ENCODE measurements at places on chromosomes 11 and 22.
A peak's percentile ranks its signal among the peaks of the same experiment; 100 is the strongest.

GRCh38 chr11:694563-695287 is at the start of gene DEAF1:
Gene DEAF1, minus strand, starts transcription at chr11:695222. Its CDS starts 175 bp downstream, at chr11:695047.
- DNase-seq, result peak; percentile 96

DNA sequence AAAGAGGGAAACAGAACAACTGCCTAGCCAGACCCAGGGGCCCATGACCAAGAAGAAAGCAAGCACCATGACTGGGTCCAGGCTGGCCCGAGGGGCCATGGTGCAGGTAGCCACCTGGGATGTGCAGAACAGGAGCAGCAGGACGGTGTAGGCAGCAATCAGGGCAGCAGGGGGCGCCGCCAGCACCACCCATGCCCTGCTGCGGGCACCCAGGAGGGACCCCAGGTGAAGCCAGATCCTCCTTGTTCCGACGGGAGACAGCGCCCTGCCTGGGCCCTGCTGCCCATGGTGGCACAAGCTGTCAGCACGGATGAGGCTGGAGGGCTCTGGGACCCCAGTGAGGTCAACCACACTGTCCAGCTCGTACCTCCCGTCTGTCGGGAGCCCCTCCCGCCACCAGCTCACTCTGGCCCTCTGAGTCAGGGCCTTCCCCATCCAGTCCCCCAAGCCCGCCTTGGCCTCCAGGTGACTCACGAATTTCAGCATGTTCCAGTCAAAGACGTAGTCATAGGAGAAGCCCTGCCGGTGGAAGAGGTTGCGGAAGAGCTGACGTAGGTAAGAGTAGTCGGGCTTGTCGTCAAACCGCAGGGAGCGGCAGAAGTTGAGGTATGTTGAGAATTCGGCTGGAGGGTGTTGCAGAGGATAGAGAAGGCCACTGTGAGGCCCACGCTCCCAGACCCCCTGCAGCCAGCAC is 18.8 kb downstream of the CSNK1E start:
- DNase-seq, result no peak

GRCh38 chr11:94312339-94312738 is 8.0 kb downstream of the IZUMO1R start:
- DNase-seq, result no peak

DNA sequence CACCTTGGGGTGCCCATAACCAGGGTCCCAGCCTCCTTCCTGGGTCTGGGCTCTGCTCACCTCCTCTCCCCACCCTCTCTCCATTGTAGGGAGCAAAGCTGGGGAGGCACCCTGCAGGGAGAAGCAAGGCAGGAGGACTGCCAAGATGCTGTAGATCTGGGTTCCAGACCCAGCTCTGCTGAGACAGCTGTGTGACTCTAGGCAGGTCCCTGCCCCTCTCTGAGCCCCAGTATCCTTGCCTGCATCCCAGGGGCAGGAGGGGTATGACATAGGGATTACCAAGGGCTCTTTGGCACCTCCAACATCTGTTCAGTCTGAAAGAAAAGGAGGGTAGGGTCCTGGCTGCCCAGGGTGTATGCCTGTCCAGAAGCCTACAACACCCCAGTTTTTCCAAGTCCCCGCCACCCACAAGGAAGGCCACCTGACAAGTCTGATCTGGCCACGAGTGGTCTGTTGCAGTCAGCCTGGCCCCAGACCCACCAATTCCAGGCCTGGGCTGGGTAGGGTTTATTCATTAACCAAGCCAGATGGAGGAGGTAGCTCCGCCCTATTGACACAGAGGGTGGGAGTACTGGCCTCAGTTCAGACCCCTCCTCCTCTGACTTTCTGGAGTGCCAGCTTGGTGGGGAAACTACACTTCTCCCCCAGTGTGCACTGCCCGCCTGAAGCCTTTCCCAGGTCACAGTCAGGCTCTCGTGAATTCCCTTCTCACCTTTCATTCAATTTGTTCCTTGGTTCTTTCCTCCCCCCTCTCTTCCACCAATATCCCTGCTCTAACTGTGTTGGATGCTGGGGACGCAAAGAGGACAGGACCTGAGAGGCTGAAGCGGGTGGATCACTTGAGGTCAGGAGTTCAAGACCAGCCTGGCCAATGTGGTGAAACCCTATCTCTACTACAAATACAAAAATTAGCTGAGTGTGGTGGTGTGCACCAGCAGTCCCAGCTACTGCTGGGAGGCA is 15.0 kb downstream of the STARD10 start:
- no peak for DNase-seq

GRCh38 chr11:113673550-113674396 is 32.3 kb downstream of the TMPRSS5 start:
- DNase-seq, result no peak

DNA sequence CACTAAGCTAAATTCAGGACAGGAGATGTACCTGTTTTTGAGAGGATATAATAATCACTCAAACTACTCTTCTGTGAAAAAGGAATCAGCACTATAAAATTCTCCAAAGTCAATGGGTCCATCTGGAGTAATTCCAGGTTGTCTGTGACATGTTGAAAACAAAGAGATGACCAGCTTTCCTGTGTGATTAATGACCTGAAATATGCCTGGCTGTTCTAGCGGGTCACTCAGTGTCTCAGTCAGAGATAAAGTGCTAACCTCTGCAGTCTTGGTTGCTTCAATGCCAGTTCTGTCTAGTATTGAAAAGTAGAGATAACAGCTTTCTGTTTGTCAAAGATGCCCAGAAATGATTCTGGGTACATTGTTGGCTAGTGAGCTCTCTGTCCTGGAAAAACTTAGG is 722.6 kb upstream of the TENM4 start:
- no peak for DNase-seq

- no peak for DNase-seq
These were observed 72.7 kb downstream of the WNT7B start for GRCh38 chr22:45904236-45904635.

- DNase-seq, result no peak
These were observed 17.0 kb downstream of the MICAL2 start for GRCh38 chr11:12127206-12127898.

DNA sequence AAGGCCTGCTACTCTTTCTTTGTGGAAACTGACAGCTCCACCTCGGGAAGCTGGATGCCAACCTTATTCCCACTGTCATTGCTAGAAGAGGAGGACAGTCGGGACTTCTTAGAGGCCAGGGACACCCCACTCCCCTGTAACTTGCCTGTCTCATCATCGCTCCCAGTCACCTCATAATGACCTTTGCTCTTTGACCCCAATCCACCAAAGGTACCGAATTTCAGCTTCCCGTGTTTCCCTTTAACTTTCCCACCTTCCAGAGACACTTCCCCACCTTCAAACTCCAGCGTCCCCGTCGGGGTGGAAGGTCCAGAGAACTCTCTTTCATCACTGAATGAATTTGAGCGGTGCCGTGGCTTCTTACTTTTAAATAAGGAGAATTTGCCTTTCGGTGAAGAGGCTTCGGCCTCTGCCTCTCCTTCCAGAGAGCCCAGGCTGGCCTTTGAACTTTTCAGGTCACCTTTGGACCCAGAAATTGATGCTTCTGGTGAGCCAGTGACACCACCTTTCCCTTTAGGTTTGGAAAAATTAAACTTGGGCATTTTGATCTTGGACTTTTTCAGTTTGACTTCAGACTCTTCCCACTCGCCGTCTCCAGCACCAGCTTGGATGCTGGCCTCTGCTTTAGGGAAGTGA is 29.8 kb downstream of the AHNAK start:
- DNase-seq, result no peak

DNA sequence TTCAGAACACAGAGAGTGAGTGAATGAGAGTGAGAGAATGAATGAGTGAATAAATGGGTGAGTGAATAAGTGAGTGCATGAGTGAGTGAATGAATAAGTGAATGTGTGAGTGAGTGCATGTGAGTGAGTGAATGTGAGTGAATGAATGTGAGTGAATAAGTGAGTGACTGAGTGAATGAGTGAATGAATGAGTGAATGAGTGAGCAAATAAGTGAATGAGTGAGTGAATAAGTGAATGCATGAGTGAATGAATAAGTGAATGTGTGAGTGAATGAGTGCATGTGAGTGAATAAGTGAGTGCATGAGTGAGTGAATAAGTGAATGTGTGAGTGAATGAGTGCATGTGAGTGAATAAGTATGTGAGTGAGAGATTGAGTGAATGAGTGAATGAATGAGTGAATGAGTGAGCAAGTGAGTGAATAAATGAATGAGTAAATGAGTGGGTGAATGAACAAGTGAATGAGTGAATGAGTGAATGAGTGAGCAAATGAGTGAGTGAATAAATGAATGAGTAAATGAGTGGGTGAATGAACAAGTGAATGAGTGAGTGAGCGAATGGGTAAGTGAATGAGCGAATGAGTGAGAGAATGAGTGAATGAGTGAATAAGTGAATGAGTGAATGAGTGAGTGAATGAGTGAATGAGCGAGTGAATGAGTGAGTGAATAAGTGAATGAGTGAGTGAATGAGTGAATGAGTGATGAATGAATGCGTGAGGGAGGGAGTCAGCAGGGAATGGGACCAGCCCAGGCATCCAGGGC is 21.3 kb upstream of the MUC5B start:
- DNase-seq, result no peak

GRCh38 chr11:111454561-111455192 is 57.5 kb downstream of the BTG4 start:
- DNase-seq, result peak; percentile 15

DNA sequence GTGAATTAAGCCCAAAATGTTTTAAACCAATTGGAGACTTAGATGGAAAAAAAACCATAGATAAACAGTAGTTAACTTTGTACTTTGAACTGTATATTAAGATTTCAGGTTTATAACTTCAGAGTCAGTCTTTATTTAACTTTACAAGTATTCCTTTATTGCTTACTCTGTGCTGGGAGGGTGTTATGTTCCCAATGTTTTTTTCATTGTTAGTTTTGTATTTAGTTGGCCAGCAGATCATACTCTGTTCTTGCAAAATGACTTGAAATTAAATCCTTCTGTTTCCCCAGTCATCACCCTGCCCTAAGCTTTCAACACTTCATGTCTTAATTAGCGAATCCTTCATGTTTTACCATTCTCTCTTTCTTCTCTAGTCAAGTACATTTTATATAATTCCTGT is 25.3 kb downstream of the SIK2 start:
- DNase-seq, result no peak

DNA sequence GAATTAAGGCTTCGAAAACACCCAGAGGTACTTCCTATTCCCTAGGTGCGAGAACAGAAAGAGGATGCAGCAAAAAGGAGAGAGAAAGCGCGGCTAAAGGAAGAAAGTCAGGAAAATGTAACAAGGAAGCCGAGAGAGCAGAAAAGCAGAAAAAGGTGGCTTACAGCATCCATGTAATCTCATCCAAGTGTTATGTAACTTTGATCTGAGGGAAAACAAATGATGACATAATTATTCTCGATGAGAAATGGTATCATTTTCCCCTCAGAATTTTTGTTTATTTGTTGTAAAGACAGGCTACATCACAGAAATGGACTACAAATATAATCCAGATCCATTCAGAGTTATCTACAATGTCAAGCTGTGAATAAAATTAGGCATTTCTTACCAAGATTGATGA is 69.1 kb upstream of the APOA1 start:
- DNase-seq, result no peak

DNA sequence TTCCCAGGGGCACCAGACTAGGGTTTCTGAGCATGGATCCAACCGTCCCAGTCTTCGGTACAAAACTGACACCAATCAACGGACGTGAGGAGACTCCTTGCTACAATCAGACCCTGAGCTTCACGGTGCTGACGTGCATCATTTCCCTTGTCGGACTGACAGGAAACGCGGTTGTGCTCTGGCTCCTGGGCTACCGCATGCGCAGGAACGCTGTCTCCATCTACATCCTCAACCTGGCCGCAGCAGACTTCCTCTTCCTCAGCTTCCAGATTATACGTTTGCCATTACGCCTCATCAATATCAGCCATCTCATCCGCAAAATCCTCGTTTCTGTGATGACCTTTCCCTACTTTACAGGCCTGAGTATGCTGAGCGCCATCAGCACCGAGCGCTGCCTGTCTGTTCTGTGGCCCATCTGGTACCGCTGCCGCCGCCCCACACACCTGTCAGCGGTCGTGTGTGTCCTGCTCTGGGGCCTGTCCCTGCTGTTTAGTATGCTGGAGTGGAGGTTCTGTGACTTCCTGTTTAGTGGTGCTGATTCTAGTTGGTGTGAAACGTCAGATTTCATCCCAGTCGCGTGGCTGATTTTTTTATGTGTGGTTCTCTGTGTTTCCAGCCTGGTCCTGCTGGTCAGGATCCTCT is 709 bp downstream of the MRGPRX4 start:
- DNase-seq, result no peak

DNA sequence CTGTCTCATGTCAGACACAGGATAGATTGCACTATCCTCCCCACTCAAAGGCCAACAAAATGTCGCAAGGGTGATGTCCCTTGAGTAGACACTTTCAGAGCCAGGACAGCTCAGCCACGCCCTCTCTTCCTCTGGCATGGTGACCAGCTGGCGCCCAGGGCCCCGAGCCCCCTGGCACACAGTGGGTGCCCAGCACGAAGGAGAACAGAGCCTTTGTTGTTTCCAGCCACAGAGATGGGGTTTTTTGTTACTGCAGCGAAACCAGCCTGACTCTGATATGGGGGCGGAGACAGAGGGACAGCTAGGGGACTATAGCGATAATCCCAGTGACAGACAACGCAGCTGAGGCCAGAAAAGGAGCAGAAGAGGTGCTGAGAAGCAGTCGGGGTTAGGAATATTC is 23.3 kb upstream of the CCND1 start:
- DNase-seq, result no peak

GRCh38 chr11:28566339-28567089 is 458.3 kb downstream of the METTL15 start:
- DNase-seq, result peak; percentile 68

DNA sequence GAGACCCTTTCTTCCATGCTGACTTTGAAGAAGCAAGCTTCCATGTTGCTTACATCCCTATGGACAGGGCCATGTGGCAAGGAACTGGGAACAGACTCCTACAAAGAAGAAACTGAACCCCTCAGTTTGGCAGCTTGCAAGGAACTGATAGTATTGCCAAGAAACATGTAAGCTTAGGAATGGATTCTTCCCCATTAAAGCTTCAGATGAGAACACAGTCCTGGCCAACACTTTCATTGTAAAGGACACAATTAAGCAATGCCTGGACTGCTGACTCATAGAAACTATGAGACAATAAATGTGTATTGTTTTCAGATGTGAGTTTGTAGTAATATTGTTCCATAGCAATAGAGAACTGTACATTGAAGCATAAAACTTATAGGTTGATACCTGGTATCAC is 82.4 kb downstream of the AASDHPPT start:
- DNase-seq, result no peak

- DNase-seq, result no peak
These were observed 105.2 kb downstream of the KCNQ1 start for GRCh38 chr11:2549876-2550605.

DNA sequence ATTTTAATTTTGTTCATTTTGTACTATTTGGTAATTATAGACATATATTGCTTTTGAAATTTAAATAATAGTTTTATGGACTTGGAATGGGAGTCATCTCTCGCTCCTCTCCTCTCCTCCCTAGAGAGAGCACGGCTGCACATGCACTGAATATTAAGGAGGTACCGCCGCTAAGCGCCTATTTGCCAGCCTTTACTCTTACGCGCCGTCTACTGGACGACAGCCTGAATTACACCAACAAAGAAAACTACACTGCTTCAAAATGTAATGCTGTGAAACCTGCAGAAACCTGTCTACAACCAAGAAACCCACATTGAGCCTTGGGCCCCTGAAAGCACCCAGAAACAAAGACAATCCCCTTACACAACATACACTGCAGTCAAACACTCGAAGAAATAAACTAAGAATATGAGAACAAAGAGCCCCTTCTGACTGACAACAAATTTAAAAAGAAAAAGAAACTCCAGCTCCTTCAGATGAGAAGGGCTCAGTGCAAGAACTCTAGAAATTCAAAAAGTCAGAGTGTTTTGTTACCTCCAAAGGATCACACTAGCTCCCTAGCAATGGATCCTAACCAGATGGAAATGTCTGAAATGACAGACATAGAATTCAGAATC is 737.2 kb downstream of the LRRC4C start:
- DNase-seq, result peak; percentile 4

GRCh38 chr11:115910379-115910778 is 406.2 kb upstream of the CADM1 start:
- no peak for DNase-seq

Data from kidney glomerular epithelial cell (primary cell).